ENCODE measurements at places on chromosomes 4 and X.
A peak's percentile ranks its signal among the peaks of the same experiment; 100 is the strongest.

DNA sequence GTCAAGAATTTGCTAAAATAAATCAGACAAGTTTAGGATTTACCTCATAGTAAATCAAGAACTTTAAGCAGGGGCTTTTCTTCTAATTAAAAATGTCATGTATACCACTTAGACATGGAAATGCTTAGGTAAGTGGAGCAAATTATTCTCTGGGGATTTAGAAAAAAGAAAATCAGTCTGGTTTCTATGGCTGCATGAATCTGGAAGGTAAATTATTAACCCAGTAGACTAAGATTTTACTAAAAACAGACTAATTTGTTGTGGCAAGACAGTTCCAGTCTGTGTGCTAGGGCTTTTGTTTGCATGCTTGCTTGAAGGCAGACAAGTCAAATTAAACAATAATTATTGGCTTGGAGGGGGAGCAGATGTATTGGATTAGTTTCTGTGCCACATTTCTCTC lies 140.6 kb downstream of the TBL1X start:
- no peak for DNase-seq

GRCh38 chrX:133335027-133335426 lies 80.3 kb downstream of the GPC4 start:
- peak; percentile 8 for DNase-seq

- no peak for DNase-seq
Observed at GRCh38 chrX:30060718-30061117, 154.6 kb upstream of the MAGEB2 start.

GRCh38 chr4:150828159-150828558 lies 186.9 kb downstream of the LRBA start:
- no peak for DNase-seq

DNA sequence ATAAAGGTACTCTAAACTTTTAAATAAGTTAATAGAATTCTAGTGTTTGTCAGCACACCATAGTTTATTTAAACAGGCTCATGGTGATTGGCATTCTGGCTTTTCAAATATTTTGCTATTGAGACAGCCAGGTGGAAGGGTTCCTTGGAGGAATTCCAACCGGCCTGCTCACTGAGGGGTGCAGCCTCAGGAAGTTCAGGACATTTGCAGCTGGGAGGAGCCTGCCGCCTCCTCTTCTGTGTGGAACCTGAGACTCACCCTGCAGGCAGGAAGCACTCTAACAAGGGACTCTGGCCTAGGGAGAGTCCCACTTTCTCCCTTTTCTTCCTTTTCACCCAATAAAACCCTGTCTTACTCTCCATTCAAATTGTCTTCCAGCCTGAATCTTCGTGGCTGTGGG lies 1328.0 kb downstream of the FSTL5 start:
- no peak for DNase-seq

GRCh38 chr4:90174621-90175023 lies 47.4 kb downstream of the CCSER1 start:
- no peak for DNase-seq

DNA sequence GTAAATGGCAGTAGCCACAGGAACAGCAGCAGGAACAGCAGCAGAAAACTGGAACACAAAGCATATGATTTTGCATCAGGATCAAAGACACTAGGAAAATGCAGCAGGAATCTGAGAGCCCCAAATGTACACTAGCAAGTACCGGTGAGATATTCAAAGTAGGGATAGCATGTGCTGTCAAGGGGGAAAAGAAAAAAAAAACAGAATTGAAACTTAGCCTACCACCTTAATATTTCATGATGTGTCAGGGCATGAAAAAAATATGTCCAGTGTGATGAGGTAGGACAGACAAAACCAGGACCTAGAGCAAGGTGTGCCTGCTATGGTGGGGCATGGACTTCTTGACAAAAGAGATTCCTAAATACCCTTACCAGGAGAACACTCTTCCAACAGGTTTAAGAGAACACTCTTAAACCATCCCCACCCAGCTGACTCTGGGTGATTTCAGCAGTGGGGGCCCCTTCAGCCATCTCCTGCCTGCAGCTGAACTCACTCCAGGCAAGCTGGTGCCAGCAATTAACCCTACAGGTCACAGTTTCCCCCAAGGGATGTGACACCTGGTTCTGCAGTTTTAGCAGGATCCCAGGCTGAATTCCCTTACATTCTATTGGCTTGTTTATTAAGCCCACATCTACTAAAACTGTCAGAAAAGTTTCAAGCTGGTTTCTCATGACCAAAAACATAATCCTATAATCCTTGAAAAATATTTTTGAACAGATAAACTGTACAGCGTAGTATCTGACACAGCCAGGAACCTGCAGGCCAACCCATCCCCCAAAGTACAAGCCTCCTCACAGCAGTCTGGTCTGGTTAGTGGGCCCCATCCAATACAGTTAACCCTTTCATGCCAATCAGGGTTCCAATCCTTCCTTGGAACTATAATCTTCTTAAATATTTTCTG lies 62.9 kb upstream of the FMR1 start:
- DNase-seq, result no peak

DNA sequence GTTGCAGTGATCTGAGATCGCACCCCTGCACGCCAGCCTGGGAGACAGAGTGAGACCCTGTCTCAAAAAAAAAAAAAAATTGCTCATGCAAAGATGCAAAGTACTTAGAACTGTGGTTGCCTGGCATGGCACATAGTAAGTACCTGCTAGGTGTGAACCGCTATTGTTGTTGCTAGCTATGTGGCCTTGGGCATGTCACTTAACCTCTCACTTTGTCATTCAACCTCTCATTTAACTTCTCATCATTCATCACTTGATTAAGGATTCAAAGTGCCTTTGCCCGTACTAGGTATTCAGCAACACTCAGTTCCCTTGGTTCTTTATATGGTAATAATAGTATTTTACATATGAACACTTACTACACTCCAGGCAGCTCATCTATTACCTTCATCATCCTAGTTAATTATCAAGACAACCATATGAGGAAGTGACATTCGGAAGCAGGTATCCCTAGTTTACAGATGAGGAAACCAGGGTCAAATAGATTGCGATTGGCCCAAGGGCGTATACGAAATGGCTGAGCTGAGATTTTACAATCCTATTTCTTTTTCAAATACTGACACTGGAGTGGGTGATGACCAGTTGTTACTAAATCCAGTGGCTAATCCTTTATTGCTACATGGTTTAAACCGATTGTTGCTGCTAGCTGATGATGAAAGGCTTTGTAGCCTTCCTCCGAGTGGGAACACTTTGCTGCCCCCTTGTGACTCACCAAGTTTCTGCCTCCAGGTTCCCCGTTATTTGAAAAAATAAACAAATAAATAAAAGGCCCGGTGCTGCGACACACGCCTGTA lies 28.8 kb upstream of the SOWAHD start:
- peak; percentile 52 for DNase-seq

- peak; percentile 18 for DNase-seq
Observed at GRCh38 chr4:146095091-146095690, 80.3 kb upstream of the LSM6 start.

DNA sequence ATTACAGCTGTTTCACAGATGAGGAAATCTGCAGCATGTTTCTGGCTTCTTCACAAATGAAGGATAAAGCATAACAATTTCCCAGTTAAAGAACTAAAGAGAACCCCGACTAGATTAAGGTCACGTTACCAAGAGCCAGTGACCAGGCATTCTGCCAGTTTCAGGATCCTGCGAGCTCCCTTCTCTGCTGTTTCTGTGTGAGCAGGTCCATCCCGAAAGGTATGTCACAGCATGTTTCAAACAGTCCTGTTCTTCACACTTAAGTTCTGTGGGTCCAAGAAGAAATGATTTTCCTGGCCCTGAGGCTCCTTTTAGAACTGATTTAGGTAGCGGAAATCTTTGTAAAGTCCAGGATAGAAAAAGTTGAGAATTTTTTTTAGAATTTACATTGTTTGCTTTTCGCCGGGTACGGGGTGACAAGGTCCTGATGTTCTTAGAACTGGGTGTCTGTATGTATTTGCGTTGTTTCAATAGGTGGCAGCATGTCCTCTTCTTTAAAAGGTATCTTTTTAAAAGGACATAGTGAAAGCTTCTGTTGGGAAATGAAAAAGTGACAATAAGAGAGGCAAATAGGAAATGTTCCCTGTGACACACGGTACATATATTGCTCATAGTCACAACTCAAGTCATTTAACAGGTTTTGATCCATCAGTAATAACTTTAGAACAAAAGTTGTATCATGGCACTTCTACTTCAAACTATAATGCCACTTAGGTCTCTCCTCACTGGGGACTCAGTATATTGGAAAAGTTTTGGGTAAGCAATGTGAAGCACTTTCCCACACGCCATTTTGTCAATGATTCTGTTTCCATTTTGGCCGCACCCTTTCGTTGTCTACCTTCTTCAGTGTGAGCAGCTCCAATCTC lies 18.4 kb downstream of the IL21 start:
- peak; percentile 32 for DNase-seq

- DNase-seq, result no peak
Observed at GRCh38 chr4:81905971-81906370, 434.3 kb upstream of the RASGEF1B start.

GRCh38 chr4:148245015-148245414 lies 197.2 kb downstream of the NR3C2 start:
- no peak for DNase-seq

- no peak for DNase-seq
Observed at GRCh38 chr4:90025248-90025647, 101.9 kb upstream of the CCSER1 start.

GRCh38 chr4:83170952-83171399 lies 56.4 kb upstream of the PLAC8 start:
- no peak for DNase-seq

DNA sequence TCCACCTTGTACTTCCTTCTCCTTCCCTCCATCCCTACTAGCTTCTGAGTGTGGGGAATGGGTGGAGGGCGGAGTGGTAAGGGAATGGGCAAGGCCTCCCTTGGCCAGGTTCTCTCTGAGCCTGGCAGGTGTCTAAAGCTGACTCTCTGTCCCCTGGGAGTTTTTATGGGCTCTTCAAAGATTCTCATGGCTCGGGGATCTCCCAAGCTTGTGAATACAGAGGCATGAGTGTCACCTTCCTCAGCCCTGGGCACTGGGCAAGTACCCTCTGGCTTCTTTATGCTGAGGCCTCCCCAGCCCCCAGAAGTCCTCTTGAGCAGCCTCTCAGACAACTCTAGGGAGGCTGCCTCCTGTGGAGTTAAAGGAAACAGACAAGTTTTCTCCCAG lies 32.5 kb upstream of the DDX3X start:
- DNase-seq, result no peak

DNA sequence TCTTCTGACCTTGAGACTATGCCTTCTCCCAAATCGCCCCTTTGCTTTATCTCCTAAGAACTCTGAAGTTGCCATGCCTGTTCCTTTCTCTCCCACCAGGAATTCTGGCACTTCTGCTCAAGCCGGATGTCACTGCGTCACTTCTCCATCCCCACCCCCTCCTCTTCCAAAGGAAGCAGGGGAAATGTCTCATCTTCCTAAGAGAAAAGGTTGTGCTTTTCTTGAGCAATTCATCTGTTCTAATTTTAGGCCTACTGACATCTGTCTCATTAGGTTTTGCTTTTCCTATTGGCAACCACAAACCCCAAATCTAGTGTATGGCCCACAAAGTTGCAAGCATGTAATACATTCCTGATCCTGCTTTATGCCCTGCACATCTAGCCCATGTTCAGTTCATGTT lies 163.1 kb upstream of the PLAC1 start:
- no peak for DNase-seq

DNA sequence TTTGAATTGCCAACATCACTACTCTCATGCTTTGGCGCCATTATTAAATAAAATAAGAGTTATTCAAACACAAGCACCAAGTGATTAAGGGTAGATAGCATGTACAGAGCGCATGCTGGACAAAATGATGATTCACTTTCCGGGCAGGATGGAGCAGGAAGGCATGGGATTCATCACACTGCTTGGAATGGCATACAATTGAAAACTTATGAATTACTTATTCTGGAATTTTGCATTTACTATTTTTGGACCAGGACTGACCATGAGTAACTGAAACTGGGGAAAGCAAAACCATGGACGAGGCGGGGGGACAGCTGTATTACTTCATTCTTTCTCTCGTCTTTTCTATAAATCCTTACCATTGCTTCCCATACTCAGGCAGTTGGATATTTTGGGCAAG lies 28.5 kb upstream of the FGF5 start:
- peak; percentile 81 for DNase-seq

DNA sequence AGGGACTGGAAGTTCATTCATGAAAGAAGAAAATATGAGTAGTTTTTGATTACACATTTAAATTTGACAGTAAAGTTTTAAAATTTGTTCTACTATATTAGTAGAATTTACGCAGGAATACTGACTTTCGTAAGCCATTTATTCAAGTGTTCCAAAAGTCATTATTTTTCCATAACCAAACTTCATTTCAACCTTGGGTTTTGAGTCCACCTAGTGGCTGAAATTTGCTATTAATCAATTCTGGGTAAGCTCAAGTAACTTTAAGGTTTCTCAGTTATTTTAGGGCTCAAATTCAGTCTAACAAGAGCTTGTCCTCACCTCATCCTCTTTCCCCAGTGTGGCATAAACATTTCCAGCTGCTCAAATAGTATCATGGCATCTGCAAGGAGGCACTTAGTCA lies 175.4 kb downstream of the SH3BGRL start:
- peak; percentile 7 for DNase-seq

DNA sequence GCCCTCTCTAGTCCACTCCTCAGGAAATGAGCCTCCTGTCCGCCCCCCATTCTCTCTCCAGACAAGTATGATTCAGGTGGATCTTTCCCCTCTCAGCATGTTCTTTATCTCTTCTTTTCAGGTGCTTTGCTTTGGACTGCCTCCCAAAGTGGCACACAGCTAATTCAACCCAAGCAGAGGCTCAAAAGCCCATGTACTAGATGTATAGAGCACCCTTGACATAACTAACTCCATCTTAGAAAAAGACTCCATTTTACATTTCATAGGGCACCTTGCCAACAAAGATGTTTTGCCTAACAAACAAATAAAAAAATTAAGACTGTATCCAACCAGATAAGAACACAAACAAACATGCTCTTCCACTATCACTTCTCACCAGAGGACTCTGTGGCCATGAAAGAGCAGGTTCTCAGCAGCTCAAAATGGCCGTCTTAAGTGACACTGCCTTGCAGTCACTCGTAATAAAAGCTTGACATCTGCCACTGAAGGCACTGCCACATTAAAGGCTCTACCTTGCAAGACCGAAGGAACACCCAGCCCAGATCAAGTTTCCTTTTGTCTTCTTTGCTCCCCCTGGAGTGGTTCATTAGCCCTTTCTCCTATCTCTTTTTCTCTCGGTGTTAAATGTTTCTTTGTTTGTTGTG lies 84.9 kb upstream of the TAB3 start:
- no peak for DNase-seq

DNA sequence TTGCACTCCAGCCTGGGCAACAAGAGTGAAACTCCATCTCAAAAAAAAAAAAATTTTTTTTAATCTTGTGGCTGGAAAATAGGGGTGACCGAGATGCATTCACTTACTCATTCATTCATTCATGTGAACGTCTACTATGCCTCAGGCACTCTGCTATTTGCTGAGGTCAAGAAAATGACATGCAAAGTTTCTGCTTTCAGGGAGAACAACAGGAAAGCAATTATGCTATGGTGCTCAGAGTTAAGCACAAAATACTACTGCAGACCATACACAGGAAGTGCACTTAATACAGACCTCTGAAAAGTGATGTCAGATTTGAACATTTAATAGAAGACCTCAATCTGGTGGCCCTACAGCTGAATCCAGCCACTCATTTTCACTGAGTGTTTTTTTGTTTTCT lies 59.6 kb upstream of the DUSP21 start:
- no peak for DNase-seq

GRCh38 chr4:188660796-188661195 lies 521.6 kb downstream of the TRIML1 start:
- DNase-seq, result no peak

- no peak for DNase-seq
Observed at GRCh38 chr4:173573286-173573685, 43.3 kb upstream of the HAND2 start.

Measured in AG09309 (cell line).